ENCODE measurements at places on chromosomes 1 and 21.

DNA sequence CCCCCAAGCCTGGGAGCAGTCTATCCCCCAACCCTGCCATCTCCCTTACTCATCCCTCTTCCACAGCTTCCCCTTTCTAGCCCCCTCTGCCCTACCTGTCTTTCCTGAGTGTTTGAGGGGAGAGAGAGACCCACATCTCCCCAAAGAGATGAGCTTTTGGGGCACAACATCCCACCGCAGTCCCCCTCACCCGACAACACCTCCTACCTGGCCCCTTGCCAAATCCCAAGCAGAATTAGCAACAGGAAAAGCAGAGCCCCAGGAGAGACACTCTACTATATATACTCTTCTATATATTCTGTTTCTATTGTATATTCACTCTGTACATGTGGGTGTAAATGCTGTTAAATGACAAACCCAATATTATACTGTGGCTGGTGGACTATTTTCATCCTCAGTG, 9.9 kb upstream of the KCNC4 start:
- no peak for DNase-seq

DNA sequence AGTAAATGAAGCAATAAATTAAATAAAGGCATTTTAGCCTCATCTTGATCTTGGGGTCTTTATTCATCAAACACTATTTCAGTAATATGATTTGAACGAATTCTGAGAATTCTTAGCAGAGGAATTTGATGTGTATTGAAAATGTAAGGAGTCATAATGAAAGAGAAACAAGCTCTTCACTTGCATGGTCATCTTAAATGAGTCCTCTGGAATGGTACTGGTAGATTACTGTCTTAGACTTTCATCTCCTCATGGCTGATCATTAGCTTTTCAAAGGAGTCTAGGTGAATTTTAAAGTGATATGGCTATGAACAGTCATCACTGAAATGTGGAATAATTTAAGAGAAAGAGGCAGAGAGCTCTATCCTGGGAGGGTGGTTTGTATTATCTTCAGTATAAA, 30.0 kb downstream of the PRRC2C start:
- no peak for DNase-seq

GRCh38 chr1:103197216-103197615, 88.9 kb upstream of the COL11A1 start:
- DNase-seq, result no peak

GRCh38 chr1:171460018-171460620, 25.2 kb upstream of the PRRC2C start:
- DNase-seq, result no peak

DNA sequence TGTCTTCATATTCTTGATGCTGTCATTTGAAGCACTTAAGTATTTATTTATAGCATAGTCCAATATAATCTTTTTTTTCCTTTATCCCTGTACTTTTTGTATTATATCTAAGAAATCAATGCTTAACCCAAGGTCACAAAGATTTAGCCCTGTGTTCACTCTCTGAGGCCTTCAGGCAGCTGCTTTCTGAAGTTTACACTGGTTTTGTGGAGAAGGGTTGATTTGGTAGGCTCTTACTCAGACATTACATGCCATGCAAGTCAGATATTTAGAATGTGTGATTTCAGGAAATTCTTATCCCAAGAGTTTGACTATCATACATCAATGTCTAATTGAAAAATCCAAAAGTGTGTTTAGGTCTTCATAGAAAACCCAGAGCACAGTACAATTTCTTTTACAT, 56.3 kb downstream of the PALMD start:
- no peak for DNase-seq

- DNase-seq, result no peak
Observed at GRCh38 chr1:243413431-243414151, 157.8 kb downstream of the SDCCAG8 start.

GRCh38 chr1:27478098-27478497, 11.9 kb downstream of the WASF2 start:
- DNase-seq, result no peak

GRCh38 chr1:231028682-231029081, 11.4 kb downstream of the FAM89A start:
- no peak for DNase-seq

Measured in cortex of kidney (tissue), 1 donor.